ENCODE measurements at places on chromosomes 1 and 21.
A peak's percentile ranks its signal among the peaks of the same experiment; 100 is the strongest.

GRCh38 chr1:183580281-183580682, 10.0 kb downstream of the NCF2 start:
- peak; percentile 63 for DNase-seq

DNA sequence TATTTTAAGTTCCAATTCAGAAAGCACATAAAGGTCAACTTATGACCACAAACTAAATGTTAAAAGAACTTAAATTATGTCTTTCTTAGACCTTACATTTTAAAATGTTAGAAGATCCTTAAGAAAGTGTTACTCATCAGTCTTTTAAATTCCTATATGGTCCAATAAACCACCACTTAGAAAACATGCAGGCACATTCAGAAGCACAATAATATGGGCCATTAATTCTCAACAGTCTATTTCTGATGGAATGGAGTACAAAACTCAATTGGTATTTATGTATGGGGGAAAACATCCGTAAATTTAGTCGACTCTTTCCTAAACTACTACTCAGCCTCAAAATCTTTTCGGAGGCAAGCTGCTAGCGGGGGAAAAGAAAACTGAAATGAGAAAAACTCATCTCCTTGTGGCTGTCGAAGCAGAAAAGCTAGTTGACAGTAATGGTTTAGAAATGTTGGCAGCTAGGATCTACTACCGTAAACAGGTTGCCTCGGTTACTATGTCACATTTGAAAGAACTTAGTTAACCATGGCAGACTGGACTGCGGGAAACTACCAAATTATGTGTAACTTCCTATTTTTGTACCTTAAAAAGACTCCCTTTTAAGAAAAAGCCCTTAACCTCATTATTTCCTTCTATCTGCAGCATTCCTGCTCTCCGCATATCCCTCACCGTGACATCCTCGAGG, 1.0 kb downstream of the TRMT1L start:
- peak; percentile 69 for DNase-seq

GRCh38 chr1:18883636-18884418, 18.5 kb downstream of the ALDH4A1 start:
- DNase-seq = peak; percentile 77

GRCh38 chr1:43536864-43537358, 6.2 kb downstream of the PTPRF start:
- DNase-seq = peak; percentile 39

DNA sequence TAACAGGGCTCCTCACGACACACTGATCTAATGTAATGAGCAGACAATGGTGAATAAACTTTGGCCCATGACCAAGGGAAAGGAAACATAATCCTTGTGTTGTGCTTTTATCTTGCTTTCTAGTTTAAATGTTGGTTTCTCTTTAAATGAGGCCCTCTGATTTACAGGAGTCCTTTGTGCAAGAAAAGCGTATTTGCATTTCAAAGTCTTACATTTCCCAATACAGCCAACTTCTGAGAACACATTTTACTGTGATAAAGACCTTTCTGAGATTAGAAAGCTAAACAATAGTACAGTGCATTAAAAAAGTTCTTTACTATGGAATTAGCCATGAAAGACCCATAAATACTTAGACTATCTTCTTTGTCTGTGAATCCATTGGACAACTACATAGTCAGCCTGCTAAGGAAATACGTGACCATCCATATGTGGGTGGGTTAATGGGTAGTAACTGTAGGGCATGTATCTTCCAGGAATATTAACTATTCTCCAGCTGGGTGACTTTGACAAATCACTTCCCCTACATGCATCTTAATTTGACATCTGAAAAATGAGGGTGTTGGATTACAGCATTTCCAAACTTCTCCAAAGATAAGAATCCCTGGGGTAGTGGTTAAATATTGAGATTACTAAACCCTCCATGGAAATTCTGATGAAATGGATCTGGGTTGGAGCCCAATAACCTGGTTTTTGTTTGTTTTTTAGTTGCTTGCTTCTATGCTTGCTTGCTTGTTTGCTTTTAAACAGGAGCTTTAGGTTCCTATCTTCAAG, 50.3 kb upstream of the USP1 start:
- peak; percentile 52 for DNase-seq

DNA sequence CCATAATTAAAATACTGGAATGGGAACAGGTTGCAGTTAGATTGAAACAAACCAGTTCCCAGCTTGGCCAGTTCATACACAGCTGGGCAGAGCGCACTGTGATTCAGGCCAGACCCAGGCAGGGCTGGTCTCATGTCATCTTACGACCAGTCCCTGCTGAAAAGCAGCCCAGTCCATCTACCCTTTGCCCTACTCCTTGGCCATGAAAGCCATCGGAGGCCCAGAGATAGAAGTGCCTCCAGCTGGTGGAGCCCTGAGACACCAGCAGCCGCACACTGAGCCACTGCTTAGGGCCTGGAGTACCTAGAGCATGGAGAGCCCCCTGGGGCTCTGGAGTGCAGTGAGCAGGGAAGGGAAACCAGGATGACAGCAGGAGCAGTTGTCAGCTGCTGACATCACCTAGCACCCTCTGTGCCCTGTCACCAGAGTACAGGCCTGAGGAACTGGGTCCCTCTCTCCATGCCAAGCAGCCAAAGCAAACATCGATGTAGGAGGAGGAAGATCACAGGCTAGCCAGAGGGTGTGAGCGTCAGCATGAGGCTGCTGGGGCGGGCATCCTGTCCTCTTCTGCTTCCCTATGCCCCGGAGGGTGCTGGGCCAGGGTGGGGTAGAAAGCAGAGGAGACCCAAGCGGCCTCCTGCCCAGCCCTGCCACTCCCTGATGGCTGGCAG, 34.2 kb upstream of the TMEM125 start:
- no peak for DNase-seq

GRCh38 chr1:213125643-213126042, 74.6 kb downstream of the RPS6KC1 start:
- DNase-seq = no peak

GRCh38 chr1:101748077-101748476, 248.6 kb downstream of the OLFM3 start:
- no peak for DNase-seq

DNA sequence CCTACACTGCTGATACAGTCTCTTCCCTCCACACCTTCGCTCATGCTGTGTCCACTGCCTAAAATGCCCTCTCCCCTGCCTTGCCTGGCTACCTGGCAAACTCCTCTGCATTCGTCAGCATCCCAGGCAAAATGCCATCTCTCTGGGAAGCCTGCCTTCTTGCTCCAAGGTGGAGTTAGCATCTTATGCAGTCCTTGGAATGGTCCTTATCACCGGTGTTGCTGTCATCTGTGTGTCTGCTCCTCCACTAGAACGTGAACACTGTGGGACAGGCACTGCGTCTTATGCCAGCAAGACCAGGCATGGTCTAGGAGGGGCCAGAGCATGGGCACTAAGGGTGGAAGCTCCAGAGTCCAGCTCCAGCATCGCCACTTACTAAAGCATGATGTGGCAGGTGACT, 211.8 kb downstream of the MATN1 start:
- DNase-seq = no peak

DNA sequence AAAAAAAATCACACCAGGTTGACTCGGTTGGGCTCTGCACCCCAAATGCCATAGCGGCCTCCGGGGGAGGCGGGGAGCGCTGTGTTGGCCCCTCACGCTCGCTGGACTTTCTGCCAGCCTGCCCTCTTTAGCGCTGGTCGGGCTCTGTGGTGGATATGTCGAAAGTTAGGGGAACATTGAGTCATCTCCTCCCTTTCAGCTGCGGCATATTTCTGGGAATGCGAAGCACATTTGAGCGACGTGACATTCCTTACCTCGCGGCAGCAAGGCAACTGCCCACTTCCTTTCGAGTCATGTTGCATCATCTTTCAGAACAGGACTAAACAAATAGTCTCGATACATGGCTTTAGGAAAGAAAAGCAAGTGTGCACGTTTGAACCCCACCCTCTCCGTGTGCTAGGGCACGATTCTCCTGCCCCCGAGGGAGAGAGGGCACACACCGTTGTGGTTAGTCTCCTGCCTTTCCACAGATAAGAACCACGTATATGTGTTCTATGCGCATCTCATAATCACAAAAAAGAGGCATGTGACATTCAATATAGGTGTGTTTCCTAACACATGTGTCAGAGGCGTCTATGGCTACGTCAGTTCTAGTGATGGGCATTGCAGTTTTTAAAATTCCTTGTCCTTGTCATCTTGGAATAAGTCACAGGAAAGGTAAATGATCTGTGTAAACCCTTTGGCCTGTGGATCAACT, 105.9 kb upstream of the SLC45A1 start:
- DNase-seq = no peak

DNA sequence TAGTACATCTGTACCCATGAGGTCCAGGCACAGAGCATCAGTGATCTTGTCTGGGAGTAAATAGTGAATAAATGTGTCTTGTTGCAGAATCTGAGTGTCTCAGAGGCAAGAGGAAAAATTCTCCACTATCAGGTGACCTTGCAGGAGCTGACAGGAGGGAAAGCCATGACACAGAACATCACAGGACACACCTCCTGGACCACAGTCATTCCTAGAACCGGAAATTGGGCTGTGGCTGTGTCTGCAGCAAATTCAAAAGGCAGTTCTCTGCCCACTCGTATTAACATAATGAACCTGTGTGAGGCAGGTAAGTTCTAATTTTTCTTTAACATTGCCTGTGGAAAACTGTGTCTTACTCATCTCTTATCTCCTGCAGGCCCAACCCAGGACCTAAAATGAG, 43.1 kb downstream of the IL12RB2 start:
- DNase-seq = no peak

DNA sequence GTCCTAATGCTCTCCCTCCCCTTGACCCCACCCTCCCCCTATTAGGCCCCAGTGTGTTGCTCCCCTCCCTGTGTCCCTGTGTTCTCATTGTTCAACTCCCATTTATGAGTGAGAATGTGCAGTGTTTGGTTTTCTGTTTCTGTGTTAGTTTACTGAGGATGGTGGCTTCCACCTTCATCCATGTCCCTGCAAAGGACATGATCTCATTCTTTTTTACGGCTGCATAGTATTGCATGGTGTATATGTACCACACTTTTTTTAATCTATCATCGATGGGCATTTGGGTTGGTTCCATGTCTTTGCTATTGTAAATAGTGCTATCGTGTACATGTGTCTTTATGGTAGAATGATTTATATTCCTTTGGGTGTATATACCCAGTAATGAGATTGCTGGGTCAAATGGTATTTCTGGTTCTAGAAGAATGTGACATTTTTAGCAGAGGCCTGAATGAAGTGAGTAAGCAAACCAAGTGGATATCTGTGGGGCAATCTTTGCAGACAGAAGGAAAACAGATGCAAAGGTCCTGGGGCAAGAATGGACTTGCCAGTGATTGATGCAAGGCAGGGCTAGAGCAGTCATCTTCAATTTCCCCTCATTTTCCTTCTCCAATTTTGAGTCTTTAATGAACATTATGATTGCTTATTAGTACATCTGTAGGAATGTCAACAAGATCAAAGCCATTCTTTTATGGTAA, 50.2 kb downstream of the UBE4B start:
- no peak for DNase-seq

DNA sequence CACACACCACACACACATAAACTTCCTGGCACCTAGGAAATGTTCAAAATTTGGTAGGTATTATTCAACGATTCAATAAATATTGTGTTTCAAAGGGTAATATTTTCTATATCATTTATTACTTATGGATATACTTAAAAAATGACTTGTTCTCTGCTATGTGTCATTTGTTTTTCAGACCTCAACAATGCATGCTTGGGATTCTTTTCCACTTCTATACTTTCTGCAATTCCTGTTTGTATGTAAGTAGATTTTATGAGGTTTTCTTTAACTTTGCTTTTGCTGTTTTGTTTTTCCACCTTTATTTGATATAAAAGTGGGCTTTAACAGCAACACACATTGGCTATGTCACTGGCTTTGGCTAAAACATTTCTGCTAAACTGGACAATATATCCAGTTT, 3.5 kb downstream of the CEP170 start:
- no peak for DNase-seq

DNA sequence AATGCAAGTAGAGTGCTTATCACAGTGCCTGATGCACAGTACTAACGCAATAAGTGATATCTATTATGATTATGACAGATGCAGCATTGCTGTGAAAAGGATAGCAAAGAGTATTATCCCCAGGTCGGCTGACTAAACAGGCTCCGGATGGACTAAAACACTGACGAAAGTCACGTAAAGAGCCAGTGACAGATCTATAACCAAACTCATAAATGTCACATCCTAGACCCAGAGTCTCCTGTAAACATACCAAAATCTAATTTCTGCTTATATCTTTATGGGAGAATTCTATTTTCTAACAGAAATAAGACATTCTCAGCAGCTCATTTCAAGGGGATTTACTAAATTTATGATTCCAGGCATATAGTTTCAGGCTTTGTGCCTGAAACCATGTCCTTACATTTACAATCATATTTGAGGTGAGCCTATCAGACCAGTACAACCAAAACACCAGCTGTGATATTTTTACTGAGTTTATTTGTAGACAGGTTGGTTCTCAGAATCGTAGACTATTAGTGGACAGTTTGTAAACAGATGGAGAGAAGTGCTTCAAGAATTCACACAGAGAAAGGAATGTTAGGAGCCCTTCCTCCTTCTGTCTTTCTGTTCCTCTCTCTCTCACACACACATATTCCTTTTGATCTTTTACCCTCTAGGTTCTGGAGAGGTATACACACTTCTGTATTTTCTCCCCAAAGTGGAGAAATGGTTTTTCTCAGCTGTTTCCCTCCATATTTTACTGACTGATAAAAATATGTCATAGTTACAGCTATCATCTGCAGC, 52.4 kb upstream of the WDR26 start:
- DNase-seq = no peak

Data from kidney (tissue), 22 donors.